ENCODE measurements at places on chromosomes 5 and 9. TPM values are rescaled to one million over a fixed set of nuclear protein-coding genes. Genes with fewer than 3 reads are reported as not detected.

Gene C9orf153
- total RNA-seq = not detected

Gene SLC30A5
- 40.7 TPM for total RNA-seq

Gene CDKN2B
- total RNA-seq = 3.6 TPM

Gene LRRC70
- 2.2 TPM for total RNA-seq

Gene HAVCR1
- 0.57 TPM for total RNA-seq

Gene ANKDD1B
- total RNA-seq = 0.38 TPM

Gene LCN15
- total RNA-seq = not detected

Gene TAF11L6
- total RNA-seq = not detected

Gene STK32A
- 0.92 TPM for total RNA-seq

Gene CDX1
- 0.16 TPM for total RNA-seq

Gene IL31RA
- 1.3 TPM for total RNA-seq

Gene SLC9A3
- total RNA-seq = 1.0 TPM

Gene QRFP
- not detected for total RNA-seq

Gene MOCS2
- 64.4 TPM for total RNA-seq

Gene RXRA
- total RNA-seq = 42.6 TPM

Measured in cardiac septum (tissue), 1 donor.